Mesothelial cell of epicardium (in vitro differentiated cells): ENCODE measurements at places on chromosomes 2 and 18. TPM values are rescaled to one million over a fixed set of nuclear protein-coding genes. Genes with fewer than 3 reads are reported as not detected.
A peak's percentile ranks its signal among the peaks of the same experiment; 100 is the strongest.

DNA sequence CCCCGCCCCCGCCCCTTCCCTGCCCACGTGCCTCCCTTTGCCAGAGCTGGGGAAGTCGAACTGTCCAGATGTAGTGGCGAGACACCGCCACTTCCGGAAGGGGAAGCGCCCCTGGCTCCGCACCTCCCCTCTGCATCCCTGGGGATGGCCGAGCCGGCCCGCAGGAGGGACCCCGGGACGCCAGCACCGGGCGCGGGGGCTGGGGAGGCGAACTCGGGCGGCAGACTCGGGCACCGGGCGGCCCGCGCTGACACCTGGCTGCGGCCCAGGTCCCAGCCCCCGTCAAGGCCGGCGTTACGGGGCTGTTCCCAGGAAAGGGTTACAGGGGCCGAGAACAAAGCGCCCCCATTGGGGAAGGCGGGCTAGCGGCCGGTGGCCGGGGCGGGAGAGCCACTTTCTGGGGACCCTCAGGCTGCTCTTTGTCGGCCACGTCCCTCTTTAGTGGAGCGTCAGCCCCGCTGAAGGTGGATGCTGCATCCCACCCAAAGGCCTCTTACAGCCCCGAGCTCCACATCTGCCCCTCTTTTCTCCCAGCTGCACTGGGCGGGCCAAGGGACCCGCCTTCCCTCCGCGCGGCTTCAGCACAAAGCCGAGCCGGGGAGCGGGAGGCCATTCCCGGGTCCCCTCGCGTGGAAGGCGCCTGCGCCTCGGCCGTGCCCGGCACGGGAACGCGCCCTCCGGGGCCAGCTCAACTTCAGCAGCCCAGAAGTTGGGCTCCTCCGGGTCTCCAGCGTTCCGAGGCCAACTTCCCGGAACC is 1.3 kb downstream of the SDC1 start:
- DNase-seq = peak; percentile 72

DNA sequence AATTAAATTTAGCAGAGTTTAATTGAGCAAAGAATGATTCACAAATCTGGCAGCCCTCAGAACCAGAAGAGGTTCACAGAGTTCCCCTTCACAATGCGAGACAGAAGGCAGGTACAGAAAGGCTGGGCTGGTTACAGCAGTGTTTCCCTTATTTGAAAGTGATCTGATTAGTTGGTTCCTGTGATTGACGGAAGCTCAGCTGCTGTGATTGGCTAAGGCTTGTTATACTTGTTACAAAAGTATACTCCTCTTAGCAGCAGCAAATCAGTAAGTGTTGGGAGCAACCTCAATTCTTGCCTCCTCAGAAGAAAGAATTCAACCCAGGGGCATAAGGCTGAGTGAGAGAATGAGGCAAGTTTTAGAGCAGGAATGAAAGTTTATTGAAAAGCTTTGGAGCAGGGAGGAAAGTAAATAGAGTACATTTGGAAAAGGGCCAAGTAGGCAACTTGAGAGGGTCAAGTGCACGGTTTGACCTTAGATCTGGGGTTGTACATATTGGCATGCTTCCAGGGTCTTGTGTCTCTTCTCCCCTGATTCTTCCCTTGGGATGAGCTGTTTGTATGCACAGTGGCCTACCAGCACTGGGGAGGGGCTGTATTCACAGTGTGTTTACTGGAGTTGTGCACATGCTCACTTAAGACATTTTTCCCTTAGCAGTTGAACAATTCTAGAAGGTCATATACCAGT is 431.8 kb upstream of the RAB12 start:
- no peak for DNase-seq

DNA sequence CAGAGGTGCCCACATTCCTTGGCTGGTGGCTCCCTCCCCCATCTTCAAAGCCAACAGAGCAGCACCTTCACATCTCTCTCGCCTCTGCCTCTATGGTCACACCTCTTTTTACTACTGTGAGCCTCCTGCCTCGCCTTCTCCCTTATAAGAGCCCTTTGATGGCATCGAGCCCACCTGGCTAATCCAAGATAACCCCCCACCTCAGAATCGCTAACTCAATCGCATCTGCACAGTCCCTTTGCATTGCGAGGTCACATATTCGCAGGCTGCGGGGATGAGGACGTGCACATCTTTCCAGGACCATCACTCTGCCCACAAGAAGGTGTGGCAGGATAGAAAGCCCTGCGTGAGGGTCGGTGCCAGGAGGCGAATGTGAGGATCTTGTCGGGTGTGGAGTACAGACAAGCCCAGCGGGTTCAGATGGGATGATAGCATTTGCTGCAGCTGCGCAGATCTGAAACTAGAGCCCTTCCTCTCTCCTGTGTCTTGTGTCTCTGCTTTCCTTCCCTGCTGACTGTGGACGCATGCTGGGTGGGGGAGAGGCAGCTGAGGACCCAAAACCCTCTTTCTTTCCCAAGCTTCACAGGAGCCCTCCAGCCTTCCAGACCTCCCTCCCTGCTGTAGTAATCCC is 148.3 kb upstream of the HDAC4 start:
- no peak for DNase-seq

The CD207 gene
- not detected in 3 replicates for total RNA-seq

The COL6A3 gene
- 544 to 655 TPM (median 645 TPM) in 3 replicates for total RNA-seq

DNA sequence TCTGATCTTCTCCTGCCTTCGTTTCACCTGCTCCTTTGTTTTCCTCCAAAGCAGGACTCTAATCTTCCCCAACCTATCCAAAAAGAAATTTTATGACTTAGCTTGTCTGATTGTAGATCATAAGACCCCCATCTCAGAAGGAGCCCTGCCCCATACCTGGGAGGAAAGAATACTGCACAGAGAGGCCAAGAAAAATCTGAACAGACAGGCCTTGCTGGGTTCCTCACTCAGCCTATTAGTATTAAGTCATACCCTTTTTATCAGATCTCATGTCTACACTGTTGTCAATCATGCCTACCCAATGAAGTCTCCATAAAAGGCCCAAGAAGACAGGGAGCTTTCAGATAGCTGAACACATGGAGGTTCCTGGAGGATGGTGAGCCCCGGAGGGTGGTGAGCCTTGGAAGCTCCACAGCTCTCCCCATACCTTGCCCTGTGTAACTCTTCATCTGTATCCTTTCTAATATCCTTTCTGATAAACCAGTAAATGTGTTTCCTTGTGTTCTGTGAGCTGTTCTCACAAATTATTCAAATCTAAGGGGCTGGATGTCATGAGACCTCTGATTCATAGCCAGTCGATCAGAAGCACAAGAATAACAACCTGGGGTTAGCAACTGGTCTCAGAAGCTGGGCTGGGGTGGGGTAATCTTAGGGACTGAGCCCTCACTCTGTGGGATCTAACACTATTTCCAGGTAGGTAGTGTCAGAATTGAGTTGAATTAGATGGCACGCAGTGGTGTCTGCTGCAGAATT is 108.8 kb downstream of the SPOPL start:
- no peak for DNase-seq

The RGPD3 gene
- 0.09 to 0.18 TPM (median 0.18 TPM) in 3 replicates for total RNA-seq

- DNase-seq = no peak
Measured at GRCh38 chr2:26691881-26692278, 642 bp upstream of the KCNK3 start.

DNA sequence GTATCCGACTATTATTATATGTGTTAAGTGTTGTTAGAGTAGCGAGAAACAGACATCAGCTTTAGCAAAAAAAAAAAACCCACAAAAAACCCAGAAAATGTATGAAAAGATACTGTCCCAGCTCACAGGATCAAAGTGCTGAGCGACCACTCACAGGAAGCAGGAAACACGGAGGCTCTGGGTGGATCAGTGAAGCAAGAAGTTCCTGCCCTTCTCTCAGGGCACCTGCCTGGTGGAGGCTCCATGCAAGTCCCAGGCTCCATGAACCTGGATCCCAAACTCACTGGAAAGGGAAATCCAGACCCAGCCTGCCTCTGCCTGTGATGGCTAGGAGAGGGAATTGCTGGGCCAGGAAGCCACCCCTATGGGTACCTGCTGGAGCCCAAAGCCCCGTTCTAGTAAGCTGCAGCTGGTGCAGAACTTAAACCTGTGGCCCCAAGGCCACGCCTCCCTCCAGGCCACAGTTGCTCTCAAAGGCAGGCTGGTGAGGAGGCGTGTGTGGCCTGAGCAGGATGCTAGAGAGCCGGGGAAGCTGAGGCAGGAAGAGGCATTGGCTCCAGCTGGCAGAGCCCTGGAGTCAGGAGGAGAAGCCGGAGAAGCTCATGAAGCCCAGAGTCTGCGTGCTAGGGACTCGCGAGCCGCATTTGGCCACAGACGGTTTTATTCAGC is 63.5 kb upstream of the TAF1B start:
- no peak for DNase-seq

DNA sequence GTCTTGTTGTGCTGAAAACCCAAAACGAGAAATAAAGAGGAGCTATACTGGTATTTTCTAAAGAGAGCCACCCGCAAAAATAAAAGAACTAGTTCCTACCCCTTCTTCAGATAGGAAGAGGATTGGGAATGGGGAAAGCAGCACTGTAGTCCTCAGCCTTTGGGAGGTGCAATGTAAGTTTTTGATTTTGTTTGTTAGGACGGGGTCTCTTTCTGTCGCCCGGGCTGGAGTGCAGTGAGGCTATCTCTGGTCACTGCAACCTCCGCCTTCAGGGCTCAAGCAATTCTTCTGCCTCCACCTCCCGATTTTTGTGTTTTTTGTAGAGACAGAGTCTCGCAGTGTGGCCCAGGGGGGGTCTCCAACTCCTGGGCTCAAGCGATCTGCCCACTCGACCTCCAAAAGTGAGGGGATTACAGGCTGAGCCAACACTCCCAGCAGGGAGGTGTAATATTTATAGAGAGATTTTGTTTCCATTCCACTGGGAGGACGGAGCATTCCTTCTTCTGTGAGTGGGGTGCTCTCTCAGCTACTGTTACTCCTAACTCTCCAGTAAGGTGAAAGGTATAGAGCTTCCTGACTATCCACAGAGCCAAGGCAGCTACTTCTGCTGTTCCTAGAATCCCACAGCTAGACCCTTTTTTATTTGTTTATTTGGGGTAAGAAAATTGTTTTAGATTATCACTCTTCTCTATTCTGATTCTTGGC is 13.1 kb upstream of the GULP1 start:
- DNase-seq = no peak

DNA sequence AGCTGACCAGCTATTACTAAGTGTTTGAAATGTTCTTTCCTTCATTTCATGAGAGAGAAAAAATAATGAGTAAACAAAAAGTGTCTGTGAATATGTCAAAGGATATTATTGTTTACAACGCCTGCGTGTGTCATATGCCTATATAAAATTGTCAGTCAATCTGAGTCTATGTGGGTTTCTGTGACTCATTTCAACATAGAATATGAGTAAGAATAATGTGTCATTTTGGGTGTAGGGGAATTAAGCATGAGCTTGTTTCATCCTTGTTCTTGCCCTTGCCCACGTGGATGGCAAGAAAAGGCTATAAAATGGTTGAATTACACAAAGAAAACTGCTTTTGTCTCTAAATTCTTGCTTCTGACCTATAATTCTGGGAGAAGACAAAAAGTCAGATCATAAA is 466.0 kb downstream of the PTH2R start:
- DNase-seq = no peak

- DNase-seq = no peak
Measured at GRCh38 chr2:174784909-174785308, 20.6 kb upstream of the CHRNA1 start.

DNA sequence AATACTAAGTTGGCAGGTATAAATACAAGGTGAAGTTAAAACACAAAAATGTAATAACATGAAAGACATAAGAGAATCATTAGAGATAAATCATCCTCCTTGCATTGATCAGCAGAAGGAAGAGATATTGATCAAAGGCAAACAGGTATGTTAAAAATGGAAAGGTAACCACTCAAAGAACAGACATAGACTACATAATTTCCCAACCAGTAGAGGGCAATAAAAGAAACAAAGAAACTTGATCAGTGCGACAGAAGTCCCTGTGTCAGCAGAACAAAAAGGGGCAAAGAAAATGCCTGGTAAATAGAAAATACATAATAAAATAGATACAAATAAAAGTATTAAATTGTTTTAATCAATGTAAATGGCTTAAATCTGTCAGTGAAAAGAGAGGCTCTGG is 53.6 kb downstream of the FAM228A start:
- no peak for DNase-seq

GRCh38 chr2:84800194-84800805 is 80.6 kb downstream of the TRABD2A start:
- DNase-seq = no peak

- DNase-seq = no peak
Measured at GRCh38 chr18:54220406-54220805, 4.1 kb downstream of the MBD2 start.

The TTLL4 gene
- total RNA-seq = 54.8 to 65.5 TPM (median 61.8 TPM) in 3 replicates

DNA sequence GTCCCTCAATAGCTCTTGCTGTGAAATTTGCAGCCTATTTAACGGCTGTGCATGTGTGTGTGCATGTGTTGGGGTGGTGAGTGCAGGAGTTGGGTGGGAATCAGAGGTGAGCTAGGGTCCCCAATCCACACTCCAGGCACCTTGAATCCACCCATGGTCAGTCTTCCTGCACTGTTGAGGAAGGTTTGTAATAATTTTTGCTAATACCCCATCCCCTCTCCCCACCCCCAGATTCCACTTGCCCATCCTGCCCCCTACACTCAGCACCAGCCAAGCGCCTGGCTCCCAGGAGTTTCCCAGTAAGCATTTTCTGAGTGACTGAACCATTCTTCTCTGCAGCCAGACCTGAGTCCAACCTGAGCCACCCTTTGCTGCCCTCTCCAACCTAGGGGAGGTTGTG is 208.4 kb upstream of the RAB12 start:
- DNase-seq = no peak

- no peak for DNase-seq
Measured at GRCh38 chr2:234747833-234748559, 203.8 kb upstream of the SH3BP4 start.

DNA sequence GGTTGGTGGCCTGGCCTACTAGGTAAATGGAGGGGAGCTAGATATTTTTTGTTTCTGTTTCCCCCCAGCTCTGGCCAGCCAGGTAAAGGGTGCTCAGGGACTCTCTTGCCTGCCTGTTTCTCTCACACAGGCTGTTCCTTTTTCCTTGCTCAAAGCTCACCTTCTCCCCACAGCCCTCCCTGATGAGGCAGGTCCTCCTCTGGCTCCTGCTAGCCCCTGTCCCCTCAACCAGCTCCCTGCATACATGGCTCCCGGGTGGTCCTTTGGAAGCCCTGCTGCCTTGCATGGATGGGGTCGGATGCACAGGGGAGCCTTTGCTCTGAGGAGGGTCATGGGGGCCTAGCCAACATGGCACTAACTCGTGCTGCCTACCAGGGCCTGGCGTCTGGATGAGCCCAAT is 27.8 kb downstream of the DYSF start:
- no peak for DNase-seq

DNA sequence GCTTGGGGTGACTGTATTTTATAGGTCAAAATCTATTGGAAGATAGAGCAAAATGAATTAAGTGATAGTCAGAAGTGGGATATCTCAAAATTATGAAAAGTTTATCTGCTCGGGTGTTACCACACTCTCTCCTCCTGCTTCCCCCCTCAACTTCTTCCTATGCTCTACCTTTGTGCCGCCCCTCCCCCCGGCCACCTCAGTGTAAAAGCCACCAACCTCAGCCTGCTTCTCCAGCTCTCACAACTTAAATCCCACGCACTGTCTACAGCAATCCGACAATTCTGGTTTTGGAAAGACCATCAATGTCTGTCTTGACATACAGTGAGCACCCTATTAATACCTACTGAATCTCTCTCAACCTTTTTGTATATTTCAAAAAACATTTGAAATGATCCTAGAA is 164.6 kb downstream of the DCC start:
- no peak for DNase-seq

The RUFY4 gene
- total RNA-seq = not detected in 3 replicates
